LoVo (cell line): ENCODE measurements at places on chromosomes 5 and 9.

DNA sequence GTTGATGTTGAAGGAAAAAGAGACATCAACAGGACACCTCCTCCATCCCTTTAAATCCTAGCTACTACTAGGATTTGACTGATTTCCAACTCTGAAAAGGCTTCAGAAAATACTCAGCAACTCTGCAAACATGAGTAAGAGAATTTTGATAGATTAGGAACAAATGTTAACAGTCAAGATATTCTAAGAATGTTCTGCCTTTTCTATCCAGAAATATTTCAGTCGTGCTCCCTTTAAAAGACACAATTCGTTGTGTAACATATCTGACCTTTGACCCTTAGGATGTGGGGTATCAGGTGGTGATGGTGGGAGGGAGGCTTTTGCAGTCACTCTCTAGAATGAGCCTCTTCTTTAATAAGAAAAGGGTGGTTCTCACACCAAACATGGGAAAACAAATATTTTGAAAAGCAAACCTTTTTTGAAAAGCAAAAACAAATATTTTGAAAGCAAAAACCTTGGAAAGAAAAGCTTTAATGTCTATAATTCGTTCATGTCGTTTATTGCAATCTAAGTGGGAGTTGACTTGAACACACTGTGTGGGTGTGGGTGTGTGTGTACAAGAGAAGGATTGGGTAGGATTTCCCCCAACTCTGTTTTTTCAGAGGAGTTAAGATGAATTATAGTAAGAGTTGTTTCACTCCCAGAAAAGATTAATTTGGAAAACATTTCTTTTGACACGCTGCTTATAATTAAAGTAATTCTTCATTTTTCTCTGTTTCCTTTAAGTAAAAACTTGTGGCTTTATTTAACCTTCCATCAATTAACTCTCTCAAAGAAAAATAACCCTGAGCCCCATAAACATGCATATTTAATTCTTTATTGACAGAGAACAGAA is 152.8 kb downstream of the TMEM167A start:
- DNase-seq = no peak

DNA sequence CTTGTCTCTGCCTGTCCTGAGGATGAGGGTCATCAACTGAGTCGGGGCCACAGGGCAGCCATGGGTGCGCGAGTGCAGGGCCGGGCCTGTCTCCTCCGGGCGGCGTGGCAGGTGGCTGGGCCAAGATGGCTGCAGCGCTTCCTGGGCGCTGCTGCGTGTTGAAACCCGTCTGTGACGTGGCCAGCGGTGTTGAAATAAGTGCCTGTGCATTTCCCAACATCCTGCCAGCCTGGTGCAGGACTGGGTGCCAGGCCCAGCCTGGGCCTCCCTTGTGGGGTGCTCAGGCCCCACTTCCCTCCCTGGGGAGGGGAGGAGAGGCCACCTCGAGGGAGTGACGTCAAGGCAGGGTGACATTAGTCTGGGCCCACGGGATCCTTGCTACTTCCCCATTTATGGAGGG is 45.5 kb downstream of the RXRA start:
- no peak for DNase-seq

GRCh38 chr5:51397996-51398395 is 14.7 kb downstream of the ISL1 start:
- DNase-seq = no peak

DNA sequence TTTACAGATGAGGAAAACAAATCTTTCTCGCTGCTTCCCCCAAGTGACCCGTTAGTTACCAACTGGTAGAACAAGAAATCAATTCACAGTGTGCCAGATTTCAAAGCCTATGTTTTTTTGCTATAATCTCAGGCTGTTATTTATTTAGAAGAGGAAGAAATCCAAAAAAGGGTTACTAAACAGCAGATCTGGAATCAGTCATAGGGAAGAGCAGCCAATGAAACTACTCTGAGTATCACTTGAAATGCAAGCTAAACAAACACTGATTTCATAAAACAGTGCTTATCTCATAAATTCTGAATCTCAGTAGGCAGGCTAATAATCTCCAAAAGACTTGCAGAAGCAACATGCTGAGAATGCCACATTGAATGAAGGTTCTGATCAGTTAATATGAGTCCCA is 829.5 kb upstream of the ACO1 start:
- DNase-seq = no peak
